ENCODE measurements at places on chromosomes 7 and 10.

- DNase-seq, result no peak
Observed at GRCh38 chr10:88852327-88852726, 683 bp upstream of the ANKRD22 start.

DNA sequence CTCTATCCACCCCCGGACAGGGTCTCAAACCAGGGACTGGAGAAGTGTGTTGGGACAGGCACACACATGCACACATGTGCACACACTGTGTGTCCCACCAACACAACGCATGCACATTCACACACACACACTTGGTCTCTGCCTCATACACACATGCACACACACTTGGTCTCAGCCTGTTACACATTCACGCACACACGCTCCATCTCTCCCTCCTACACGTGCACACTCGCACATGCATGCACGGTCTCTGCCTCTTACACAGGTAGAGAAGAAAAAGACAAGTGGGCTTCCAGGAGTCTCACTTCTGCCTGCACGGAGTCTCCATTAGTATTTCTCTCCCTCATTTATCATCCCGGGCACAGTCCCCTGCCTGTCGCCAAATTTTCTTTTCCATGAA lies 171.2 kb downstream of the EBF3 start:
- no peak for DNase-seq

DNA sequence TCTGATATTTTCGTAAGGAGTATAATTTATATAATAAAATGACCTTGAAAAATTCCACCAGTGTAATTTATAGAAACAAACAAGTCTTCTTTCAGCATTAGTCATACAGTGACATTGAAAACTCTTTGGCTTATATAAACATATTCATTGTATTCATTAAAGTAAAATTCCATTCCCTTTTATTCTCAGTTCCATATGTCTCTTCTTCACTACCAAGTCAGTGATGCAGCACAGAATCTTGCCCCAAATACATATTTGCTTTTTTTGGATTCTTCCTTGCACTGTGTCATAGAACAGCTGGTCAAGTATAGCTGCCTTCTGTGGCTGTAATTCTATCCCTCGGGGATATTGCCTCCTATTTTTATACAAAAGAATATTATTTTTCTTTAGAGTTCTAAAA lies 884.5 kb upstream of the POT1 start:
- no peak for DNase-seq

DNA sequence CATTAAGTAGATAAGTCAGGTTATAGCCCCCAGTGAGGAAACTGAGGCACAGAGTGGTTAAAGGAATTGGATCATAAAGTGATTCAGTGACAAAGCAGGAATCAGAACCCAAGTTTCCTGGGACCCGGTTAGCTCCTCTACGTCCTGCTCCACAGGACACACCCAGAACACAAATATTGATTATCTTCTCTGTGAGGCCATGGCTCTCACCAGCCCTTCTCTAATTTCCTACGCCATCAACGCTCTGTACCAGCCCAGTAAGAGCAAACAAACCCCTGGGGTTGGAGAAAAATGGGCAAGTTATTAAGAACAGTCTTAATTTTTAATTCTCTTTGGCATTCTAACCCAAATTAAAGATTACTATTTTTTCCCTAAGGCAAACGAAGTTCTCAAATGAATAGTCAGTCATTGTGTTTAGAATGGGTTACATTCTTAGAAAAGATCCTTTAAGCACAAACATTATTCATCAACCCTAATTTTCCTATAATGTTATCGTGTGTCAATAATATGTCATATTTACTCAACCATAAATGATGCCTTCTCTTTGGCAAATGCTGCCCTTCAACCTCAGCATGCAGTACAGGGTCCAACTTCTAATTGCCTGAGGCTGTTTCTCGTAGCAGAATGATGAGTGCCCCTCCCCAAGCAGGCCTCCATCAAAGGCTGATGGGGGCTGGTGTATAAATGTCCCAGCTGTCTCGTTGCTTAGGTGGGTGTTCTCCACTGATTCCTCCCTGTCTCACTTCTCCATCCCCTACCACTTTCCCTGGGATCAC lies 25.4 kb upstream of the TM9SF3 start:
- DNase-seq, result no peak

DNA sequence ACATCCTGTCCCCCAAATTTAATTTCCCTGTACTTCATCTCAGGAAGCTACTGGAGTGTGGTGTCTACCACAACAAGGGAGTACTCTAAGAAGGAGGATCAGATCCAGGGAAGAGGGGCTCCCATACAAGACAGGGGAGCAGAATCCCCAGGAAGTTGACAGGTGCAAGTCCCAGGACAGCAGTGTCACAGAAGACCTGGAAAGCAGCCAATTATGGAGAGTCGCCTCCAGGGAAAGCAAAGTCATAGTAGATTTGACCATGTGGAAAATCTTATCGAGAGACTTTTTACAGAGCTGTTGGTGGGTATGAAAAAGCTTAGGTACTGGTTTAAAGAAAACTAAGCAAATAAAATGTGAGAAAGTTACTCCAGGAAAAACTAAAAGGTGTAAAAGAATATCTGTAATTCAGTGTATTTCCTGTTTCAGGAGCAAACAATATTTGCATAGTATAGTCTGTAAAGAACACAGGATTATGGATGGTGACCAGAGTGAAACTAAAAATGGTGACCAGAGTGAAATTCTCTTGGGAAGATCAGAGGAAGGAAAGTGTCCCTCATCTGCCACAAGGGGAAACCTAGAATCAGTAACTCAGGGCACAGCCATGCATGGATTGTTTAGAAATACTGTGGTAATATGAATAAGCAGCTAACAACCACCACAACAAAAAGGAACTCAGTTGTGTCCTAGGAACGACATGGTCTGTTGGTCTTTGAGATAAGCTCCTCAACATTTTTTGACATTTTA lies 44.5 kb downstream of the LANCL2 start:
- no peak for DNase-seq

- no peak for DNase-seq
Observed at GRCh38 chr10:34405611-34406462, 409.3 kb downstream of the PARD3 start.

GRCh38 chr7:20484356-20484755 lies 131.1 kb upstream of the ABCB5 start:
- no peak for DNase-seq

DNA sequence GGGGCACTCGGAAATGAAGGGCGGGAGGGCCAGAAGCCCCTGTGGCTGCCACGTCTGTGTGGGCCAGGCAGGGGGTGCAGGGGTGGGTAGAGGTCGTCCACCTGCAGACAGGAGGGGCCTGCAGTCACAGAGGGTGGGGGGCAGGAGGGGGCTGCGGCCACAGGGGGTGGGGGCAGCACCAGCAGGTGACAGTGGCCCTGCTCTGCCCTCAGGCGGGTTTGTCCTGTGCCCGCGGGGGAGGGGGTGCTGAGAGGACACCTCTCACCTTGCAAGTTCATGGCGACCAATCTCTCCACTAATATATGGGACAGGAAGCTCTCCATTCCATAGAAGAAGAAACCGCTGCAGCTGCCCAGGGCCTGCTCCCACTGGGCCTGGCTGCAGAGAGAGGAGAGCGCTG lies 26.6 kb upstream of the NKX6-2 start:
- DNase-seq, result no peak

- no peak for DNase-seq
Observed at GRCh38 chr10:865924-866576, 65.5 kb downstream of the LARP4B start.

GRCh38 chr10:110834629-110835301 lies 37.0 kb upstream of the PDCD4 start:
- DNase-seq, result no peak

DNA sequence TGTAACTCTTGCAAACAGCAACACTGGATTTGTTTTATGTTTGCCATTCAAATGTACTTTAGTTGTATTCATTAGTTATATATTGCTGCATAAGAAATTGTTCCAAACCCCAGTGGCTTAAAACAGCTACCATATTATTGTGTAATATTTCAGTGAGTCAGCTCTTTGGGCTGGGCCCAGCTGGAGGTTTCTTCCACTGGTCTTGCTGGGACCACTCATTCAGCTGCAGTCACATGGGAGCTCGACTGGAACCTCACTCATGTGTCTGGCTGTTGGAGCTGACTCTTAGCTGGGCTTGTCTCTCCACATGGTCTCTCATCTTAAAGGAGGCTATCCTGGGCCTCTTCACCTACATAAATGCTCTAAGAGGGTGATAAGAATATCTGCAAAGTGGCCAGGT lies 23.2 kb upstream of the PIP4K2A start:
- DNase-seq, result no peak

GRCh38 chr10:34286136-34286739 lies 528.9 kb downstream of the PARD3 start:
- DNase-seq, result no peak
